Renal cortical epithelial cell (primary cell): ENCODE measurements at places on chromosomes 5 and 9.

GRCh38 chr5:157670662-157671591, at the start of gene C5orf52:
TSS of gene C5orf52 (plus strand) at chr5:157671533. CDS start at chr5:157671615, 82 bp downstream.
- DNase-seq = peak; percentile 31

- DNase-seq = peak; percentile 54
Observed at GRCh38 chr9:115261656-115262081, 143.7 kb upstream of the TNC start.

GRCh38 chr5:145811834-145812625, 23.1 kb downstream of the PRELID2 start:
- DNase-seq = peak; percentile 61

DNA sequence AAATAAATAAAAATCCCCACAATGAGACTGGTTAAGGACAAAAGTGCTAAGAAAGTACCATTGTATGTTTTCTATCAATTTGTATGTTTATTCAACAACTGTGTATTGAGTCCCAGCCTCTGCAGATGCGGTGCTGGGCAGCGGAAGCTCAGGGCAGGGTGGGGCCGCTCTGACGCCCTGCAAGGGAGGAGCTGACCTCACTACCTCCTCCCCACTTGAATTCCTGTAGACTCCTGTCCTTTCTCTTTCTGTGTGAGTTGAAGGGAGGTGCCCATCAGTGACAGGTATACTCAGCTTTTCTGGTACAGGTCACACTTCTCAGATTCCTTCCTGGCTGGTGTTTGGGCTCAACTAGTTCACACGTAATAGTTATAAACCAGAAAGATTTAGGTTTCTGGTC, 27.0 kb downstream of the ANGPTL2 start:
- no peak for DNase-seq

DNA sequence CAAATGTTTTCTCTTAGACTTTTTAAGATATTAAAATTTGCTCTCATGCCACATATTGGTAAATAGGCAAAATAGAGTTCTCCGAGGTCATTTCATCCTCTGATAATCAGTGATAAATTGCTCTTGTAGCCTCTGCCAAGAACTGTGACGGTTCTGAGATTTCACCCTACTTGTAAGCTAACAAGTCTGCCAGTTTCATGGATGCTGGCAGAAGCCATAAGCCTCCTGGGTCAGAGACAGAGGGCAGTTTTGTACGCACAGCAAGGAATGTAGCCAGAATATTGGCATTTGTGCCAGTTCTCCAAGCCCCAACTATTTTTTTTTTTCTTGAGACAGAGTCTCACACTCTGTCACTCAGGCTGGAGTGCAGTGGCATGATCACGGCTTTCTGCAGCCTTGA, 945.0 kb upstream of the WWC1 start:
- DNase-seq = no peak

- DNase-seq = peak; percentile 73
Observed at GRCh38 chr9:3441197-3441816, 84.5 kb downstream of the RFX3 start.

GRCh38 chr9:27548055-27548741, 18.6 kb upstream of the MOB3B start:
- DNase-seq = peak; percentile 57

DNA sequence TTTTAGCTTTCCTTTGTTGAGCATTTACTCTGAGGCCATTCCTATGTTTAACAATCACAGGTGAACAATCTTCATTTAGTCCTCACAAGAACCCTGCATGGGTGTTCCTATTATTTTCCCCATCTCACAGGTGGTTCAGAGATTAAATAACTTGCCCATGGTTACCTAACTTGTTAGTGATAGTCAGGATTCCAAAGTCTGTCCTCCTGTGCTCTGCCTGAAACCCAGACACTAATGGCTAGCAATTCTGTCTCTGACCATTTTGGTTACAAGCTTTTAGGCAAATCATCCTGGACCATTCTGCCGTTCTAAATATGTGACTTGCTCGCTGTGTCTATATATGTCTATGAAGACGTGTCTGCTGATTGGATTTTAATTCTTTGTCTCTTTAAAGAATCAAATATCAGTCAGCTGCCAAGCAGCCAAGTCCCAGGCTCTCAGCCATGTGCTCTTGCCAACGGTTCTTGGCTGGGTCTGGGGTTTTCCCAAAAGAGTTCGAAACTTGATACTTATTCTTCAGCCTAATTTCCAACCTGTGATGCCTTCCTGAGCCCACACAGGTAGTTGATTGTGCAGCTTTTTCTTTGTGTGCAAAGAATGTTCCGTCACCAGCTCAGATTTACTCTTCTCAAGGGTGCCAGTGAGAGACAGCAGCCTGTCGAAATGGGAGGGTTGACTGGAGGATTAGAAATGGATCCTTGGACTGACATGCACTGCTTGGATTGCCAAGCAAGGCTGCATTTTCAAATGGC, 121.7 kb downstream of the NREP start:
- DNase-seq = no peak

GRCh38 chr5:131416729-131417128, 152.9 kb downstream of the CDC42SE2 start:
- DNase-seq = no peak

DNA sequence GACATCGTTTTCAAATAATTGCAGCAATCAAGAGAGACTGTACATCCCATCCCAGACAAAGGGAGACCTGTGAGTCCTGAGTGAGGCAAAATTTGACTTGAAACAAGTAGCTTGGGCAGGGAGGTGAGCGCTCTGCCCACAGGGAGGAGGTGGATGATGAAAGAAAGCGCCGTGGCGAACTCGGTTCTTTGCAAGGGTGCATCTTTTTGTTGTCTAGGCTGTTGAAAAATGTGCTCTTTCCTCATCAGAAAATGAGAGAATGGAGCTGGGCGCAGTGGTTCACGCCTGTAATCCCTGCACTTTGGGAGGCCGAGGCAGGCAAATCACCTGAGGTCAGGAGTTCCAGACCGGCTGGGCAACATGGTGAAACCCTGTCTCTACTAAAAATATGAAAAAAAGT, 150.5 kb downstream of the GAPVD1 start:
- DNase-seq = no peak

- DNase-seq = no peak
Observed at GRCh38 chr5:56610093-56610698, 205.2 kb upstream of the MAP3K1 start.

- no peak for DNase-seq
Observed at GRCh38 chr5:122816756-122817155, 28.7 kb upstream of the SNX24 start.
